ENCODE measurements at places on chromosomes 1 and 21. TPM values are rescaled to one million over a fixed set of nuclear protein-coding genes. Genes with fewer than 3 reads are reported as not detected.

GRCh38 chr1:14689996-14690615, 91.6 kb downstream of the KAZN start:
- no peak overlapping the region for H3K4me3 ChIP-seq
- H3K36me3 ChIP-seq = no peaks in the 10 kb centered on the region
- no peak overlapping the region for H3K27ac ChIP-seq
- peaks cover under 1% of the 10 kb centered on the region for H3K27me3 ChIP-seq
- no peak for DNase-seq

DNA sequence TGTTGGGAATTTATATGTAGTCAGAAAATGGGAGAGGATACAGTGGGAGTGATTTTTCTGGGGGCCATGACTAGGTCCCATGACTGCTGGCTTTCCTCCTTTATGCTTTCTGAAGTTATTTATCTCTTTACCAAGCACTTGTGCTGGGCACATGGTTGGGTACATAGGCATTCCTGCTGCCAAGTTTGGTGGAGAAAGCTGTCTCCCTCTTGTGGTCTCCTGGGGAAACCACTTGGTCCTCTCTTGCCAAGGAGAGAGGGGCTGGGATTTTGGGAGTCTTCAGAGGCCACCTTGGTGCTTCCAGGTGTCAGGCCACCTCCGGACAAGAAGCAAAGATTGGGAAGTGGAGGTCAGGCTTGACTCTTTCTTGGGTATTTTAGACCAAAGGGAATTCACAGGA, 120.2 kb upstream of the KCNE2 start:
- no peak overlapping the region for H3K4me3 ChIP-seq
- H3K27ac ChIP-seq = no peak overlapping the region
- no peaks in the 10 kb centered on the region for H3K27me3 ChIP-seq

GRCh38 chr1:50604580-50604979, 181.3 kb upstream of the DMRTA2 start:
- no peak overlapping the region for H3K4me3 ChIP-seq
- no peaks in the 10 kb centered on the region for H3K27me3 ChIP-seq
- H3K27ac ChIP-seq = no peak overlapping the region
- no peaks in the 10 kb centered on the region for H3K36me3 ChIP-seq
- no peaks in the 10 kb centered on the region for H3K4me1 ChIP-seq
- DNase-seq = no peak

GRCh38 chr1:219460896-219461815, 151.7 kb downstream of the ZC3H11B start:
- peaks cover 2% of the 10 kb centered on the region for H3K4me1 ChIP-seq
- H3K36me3 ChIP-seq = no peaks in the 10 kb centered on the region
- no peak for DNase-seq
- no peaks in the 10 kb centered on the region for H3K27me3 ChIP-seq
- no peak overlapping the region for H3K4me3 ChIP-seq

GRCh38 chr1:211830055-211830327, 572 bp downstream of the LPGAT1 start:
- H3K4me1 ChIP-seq = peaks cover 61% of the 10 kb centered on the region
- H3K36me3 ChIP-seq = peaks cover 3% of the 10 kb centered on the region
- peak overlapping the region; percentile 75 for H3K4me3 ChIP-seq
- no peaks in the 10 kb centered on the region for H3K27me3 ChIP-seq
- H3K27ac ChIP-seq = peak overlapping the region; percentile 76
- DNase-seq = peak; percentile 26

DNA sequence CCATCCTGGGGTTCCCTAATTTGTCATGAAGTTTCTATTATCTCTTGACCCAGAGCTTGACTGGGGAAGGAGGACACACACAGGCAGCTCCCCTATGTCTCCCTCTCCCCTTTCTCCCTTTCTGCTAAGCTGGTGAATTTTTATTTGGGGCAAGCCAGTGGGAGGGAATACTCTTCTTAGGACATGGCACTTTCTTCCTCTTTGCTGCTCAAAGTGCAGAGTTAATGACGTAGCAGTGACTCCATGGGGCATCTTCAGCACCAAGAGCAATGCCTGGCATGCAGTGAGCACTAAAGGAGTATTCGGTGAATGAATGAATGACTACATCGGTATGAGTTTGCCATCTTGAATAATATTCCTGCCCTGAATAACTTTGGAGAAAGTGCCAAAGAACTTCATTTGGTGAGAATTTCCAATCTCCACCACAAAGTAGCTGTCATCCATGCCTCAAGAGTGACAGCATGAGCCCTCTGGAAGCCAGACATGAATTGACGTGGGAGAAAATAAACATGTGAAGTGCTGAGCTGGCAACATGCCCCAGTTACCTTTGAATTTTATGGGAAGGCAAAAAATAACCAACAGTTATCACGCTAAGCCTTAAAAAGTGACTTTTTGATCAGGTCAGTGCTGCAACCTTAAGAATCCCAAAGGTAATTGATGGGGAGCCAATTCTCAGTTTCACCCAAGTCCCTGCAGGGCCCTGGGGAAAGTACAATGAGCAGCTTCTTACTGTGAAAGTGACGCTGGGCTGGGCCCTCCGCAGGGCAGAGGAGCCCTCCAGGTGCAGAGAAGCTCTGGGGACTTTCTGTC, 22.1 kb upstream of the ATF3 start:
- no peak for DNase-seq
- H3K27me3 ChIP-seq = peaks cover 29% of the 10 kb centered on the region
- H3K27ac ChIP-seq = no peak overlapping the region
- H3K4me3 ChIP-seq = no peak overlapping the region
- no peaks in the 10 kb centered on the region for H3K36me3 ChIP-seq
- no peaks in the 10 kb centered on the region for H3K4me1 ChIP-seq

- no peak for DNase-seq
- H3K4me1 ChIP-seq = peaks cover 29% of the 10 kb centered on the region
- no peak overlapping the region for H3K4me3 ChIP-seq
- no peak overlapping the region for H3K27ac ChIP-seq
These were observed 14.4 kb downstream of the NSL1 start for GRCh38 chr1:212777151-212777550.

- no peak overlapping the region for H3K27ac ChIP-seq
- H3K36me3 ChIP-seq = no peaks in the 10 kb centered on the region
- H3K4me1 ChIP-seq = no peaks in the 10 kb centered on the region
These were observed 612.6 kb downstream of the MRPL39 start for GRCh38 chr21:24994717-24995116.

AADACL3 gene
- not detected for total RNA-seq

SMYD3 gene
- 22.6 TPM for total RNA-seq

SH2D2A gene
- 315 TPM for total RNA-seq

SLC66A1 gene
- total RNA-seq = 3.6 TPM

IFNLR1 gene
- total RNA-seq = 6.4 TPM

All from activated CD8-positive, alpha-beta T cell treated with anti-CD3 and anti-CD28 coated beads for 36 hours (primary cell).